ENCODE measurements at places on chromosomes 7 and 10.

DNA sequence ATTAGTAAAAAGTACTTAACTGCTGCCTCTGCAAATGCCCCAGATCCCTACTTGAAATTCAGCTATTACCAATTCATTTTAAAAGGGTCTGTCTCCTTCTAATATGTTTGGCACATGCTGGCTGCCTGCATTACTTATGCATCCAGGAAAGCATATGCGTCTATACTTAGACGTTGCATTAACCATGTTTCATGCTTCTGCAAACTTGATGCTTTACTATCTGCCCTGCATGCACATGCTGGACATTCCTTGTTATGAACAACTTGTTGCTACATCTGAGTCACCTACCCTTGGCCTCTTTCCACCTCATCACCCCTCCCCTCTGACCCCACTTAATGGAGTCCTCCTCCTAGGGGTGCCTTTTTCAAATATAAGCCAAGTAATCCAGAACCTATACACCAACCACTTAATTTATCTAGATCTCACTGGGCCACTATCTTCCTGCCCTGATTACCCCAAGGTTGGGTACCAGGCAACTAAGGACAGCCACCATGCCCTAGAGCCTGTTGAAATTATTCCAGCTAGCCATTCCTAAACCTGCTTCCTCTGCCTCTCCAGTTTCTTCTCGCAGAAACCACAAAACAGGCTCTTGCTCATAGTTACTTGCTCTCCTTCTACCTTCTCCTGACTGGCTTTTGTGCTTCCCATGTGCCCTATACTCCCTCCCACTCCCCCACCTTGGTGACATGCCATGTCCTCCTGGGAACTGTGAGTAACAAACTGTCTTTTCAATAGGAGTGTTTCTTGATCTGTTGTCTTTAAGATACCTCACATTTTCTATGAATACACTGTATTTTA is 1187.9 kb downstream of the REEP3 start:
- no peak for DNase-seq

DNA sequence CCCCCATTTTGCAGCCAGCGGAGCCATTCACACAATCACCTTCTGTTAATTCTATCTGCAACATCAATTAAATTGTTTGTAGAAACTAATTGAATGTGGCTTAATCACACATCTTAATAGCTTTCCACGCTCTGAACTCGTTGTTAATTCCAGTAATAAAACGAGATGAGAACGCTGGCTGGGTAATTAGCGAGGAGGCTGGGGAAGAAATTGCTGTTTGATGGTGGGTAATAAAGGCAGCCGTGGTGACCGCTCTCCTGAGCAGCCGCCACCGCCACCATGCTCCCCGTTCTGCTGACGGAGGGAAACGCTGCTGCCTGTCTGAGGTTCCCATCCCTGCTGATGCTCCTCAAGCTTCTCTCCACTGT is 36.3 kb downstream of the GBX1 start:
- DNase-seq, result no peak

GRCh38 chr10:80504158-80504811 is 33.4 kb upstream of the SH2D4B start:
- DNase-seq, result no peak

GRCh38 chr7:133962646-133963045 is 164.5 kb upstream of the LRGUK start:
- DNase-seq, result no peak

- peak; percentile 93 for DNase-seq
Measured at GRCh38 chr10:92830478-92831389, 17.6 kb upstream of the EXOC6 start.

DNA sequence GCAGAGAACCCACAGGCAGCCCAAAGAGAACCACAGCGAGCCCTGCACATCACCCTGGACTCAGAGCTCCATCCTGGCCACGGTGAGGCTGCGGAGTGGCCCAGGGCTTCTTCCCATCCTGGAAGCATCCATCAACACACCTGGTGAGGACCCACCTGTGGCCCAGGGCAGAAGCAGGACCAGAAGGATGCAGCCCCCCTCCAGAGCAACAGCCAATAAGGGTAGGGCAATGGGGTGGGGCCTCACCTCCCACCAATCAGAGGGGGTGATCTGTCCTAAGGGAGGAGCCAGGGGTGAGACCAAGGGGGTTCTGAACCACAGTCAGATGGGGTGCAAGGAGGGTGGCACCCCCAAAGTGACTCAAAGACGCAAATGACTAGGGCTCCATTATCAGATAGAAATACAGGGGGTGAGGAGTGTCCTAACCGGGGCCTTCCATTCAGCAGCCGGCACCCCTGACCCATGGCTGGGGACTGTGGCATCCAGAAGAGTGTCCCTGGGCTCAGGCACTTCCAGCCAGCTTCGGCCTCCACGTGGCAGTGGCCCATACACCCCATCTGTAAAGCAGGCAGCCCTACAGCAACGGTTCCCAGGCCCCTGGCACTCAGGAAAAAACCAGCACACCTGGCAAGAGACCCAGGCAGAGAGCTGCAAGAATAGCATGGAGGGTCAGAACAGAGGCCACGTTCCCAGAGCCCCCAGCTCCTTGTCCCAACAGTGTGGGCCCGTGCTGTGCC is 36.9 kb downstream of the STK32C start:
- DNase-seq, result no peak
